Anterior cingulate cortex (tissue), 58 donors: ENCODE measurements at places on chromosomes 7 and 10.

DNA sequence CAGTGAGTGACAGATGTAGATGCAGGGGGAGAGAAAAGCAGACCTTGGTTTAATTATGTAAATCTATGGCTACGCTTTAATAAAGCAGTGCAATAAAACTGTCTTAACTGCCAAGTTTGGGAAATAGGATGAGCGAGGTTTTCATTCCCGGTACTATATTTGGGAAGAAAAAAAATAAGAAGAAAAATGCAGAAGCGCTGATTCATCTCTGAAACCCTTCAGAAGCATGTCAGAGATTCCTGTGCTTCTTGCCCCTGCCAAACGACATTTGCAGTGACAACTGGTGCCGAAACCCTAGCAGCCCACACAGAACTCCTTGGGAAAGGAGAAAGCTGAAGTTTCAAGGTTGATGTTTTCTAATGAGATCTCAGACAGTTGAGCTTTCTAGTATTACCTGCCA, 380.7 kb downstream of the REEP3 start:
- DNase-seq = no peak

GRCh38 chr7:140316165-140316661, 82.1 kb downstream of the SLC37A3 start:
- peak; percentile 65 for DNase-seq

DNA sequence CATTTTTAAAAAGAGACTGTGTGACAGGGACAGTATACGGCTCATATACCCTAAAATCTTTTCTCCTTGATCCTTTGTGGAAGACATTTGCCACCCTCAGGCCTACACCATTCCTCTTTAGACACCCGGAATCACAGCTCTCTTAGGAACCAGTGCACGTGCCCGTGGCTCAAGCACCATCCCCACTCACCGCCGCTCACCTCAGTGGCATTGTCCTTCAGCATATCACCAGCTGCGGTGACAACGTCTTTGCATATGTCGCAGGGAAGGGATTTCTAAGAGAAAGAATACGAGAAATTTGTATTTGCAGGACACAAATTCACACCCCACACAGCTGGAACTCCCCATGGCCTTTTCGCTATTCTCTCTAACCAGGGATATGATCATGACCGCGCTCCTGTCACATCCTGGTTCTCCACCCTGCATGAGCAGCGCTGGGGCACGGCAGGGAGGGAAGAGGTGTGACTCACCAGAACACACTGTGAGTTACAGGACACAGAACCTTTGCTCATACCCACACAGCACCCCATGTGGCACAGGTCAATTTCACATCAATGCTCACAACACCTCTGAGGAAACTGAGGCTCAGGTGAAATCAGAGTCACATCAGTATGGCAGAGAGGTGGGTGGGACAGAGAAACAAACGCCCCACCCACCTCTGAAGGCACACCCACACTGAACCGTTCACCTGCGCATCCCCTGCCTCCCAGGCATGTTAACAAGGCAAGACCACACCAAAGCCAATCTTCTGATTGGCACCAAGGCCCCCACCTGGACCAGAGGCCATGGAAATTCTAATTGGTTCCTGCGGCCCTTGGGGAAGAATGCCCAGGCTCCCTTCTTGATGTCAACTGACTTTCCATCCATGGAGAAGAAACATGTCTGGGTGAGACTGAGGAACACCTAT, 19.2 kb downstream of the PSAP start:
- no peak for DNase-seq

GRCh38 chr7:41735206-41735605, 32.3 kb upstream of the INHBA start:
- DNase-seq = no peak

GRCh38 chr7:90972906-90973550, 291.2 kb upstream of the FZD1 start:
- no peak for DNase-seq

- DNase-seq = no peak
Observed at GRCh38 chr7:4800487-4800886, 25.1 kb downstream of the AP5Z1 start.

GRCh38 chr10:14074062-14074884, 256.5 kb downstream of the FRMD4A start:
- no peak for DNase-seq

DNA sequence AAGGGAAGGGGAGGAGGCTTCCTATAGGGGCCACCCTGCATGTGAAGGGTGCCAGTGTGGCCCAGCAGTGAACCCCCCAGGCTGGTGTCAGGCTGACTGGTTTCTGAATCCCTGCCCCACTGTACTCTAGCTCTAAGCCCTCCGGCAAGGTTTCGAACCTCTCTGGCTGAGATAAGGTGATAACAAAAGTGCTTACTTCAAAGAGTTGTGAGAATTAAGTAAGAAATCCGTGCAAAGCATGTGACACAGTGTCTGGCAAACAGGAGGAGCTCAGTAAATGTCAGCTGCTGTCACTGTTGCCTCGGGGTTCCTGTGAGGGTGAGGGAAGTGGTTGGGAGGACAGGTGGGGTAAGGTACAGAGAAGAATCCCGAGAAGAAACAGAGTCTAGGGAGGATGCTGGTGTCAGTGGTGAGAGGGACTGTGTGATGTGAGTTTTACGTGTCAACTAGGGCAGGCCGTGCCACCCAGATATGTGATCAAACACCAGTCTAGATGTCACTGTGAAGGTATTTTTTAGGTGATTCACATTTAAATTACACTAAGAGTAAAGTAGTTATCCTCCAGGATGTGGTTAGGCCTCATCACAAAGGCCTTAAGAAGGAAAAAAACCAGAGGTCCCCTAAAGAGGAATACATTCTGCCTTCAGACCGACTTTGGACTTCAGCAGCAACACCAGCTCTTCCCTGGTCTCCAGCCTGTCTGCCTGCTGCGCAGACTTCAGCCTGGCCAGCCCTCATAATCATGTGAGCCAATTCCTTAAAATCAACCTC, 64.4 kb downstream of the BPGM start:
- no peak for DNase-seq

DNA sequence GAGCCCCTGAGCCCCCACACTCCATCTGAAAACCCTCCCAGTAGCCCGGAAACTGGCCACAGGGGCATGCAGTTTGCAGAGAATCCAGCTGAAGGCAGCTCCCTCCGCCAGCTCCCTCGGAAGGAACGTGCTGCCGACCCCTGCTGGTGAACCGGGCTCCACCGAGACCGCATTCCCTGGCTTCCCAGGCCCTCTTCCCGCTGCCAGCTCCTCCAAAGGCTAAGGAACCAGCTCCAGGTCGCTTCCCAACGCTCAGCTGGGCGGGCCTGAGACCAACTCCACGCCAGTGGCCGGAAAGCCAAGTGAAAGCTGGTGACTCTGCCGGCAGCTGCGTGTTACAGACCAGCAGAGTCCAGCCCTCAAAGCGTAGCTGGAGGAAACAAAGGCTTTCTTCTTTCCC, 35.8 kb downstream of the GPER1 start:
- peak; percentile 53 for DNase-seq
